Body of pancreas (tissue), 4 donors: ENCODE measurements at places on chromosomes 12 and 14.

DNA sequence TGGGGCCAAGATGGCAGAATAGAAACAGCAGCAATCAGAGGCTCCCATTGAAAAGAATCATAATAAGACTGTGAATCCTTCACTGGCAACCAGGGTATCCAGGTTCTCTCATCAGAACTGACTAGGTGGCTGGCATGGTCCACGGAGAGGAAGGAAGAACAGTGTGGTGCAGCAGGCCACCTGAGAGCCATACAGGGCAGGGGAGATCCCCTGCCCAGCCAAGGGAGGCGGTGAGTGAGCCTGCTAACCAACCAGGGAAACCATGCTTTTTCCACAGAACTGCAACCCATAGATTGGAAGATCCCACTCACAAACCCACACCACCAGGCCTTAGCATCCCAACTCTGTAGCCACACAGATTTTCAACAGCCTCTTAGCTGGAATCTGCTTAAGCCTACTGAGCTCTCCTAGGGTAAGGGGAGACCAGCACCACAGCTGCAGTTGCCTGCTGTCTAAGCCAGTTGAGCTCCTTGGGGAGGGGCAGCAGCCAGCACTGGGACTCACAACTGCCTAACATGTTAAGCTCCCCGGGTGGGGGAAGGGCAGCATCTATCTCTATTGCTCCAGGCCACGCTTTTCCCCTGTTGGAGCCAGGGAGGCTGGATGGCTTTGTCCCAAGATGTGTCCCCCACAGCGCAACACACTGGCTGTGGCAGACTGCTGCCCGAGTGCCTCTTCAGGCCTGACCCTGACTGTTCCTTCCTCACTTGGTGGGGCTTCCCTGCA, 342.6 kb upstream of the CCDC196 start:
- no peak for DNase-seq

DNA sequence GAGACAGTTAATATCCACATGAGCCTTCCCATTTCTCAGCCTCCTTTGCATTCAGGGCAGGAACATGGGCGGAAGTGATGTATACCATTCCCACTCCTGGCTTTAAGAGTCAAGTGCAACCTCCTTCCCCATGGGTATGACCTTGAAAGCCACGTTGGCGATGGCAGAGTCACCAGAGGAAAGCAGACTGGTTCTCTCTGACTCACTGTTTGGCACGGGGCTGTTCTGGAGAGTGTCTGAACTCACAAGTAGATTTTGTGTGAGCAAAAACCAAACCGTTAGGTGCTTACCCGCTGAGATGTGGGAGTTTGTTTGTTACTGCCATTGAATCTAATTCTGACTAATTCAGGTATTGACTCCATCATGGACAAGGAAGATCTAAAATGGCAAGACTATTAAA, 36.7 kb upstream of the PZP start:
- peak; percentile 56 for DNase-seq

- no peak for DNase-seq
Measured at GRCh38 chr14:93727039-93727740, 61.1 kb downstream of the PRIMA1 start.

GRCh38 chr12:94074980-94075629, 73.3 kb upstream of the PLXNC1 start:
- DNase-seq: peak; percentile 38

DNA sequence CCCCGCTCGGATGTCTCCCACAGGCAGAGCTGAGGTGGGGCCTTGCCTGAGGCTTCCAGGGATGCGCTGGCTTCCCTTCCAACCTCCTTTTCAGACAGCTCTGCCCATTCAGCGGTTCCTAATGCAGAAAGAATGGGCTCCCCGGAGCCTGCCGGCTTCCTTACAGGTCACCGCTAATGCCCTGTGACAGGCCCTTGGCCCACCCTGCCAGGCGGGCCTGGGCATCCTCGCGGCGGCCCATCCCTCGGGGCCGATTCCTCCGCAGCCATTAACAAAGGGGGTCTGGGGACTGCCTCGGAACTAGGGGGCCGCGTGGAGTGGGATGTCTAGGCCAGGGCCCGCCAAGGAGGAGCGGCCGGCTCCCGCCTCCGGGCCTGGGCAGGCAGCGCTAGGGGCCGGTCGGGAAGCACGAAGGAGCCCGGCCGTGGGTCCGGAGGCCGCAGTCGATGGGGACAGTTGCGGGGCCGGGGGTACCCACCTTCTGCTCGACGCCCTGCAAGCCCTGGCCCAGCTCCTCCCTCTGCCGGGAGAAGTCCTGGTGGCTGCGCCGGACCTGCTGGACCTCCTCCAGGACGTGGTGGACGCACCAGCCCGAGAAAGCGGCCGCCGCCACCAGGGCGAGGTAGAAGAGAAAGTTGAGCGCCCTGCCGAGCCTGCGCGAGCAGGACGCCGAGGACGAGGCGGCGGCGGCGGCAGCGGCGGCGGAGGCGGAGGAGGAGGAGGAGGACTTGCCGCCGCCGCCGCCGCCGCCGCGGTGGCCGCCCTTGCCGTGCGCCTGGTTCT, 738 bp downstream of the CKAP4 start:
- peak; percentile 77 for DNase-seq

- DNase-seq: no peak
Measured at GRCh38 chr14:22010545-22011252, 337.1 kb upstream of the OR4E1 start.

GRCh38 chr12:54364413-54364812, at the start of gene GPR84:
GPR84 (minus strand) TSS chr12:54364486; CDS start chr12:54363851, 635 bp downstream.
- DNase-seq: no peak

DNA sequence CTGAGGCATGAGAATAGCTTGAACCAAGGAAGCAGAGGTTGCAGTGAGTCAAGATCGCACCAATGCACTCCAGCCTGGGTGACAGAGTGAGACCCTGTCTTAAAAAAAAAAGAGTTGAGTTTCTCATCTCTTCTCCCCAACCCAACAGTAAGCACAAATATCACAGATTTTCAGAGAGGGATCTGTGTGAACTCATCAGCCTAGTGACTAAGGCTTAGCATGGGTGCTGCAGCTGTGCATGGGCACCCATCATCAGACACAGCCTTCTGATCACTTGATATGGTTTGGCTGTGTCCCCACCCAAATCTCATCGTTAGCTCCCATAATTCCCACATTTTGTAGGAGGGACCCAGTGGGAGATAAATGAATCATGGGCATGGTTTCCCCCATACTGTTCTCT, 298.9 kb downstream of the PCNX1 start:
- DNase-seq: no peak

DNA sequence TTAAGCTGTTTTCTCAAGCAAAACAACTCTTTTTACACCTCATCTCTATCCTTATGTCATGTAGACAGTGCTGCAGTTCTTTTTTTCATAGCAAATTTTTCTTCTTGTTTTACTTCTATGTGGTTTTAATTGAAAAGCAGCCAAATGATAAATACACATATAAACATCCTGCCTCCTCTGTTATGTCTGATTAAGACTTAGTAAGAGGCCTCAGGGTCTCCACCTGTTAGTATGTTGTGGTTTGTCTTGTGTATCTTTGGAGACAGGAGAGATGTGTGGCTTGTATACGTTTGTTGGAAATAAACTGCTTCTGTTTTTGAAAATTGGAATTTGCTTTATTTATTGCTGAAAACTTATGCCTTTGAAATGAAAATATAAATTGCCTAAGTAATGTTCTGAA, 32.0 kb downstream of the PEX5 start:
- DNase-seq: no peak

GRCh38 chr14:75440733-75441477, 13.1 kb downstream of the JDP2 start:
- peak; percentile 79 for DNase-seq

DNA sequence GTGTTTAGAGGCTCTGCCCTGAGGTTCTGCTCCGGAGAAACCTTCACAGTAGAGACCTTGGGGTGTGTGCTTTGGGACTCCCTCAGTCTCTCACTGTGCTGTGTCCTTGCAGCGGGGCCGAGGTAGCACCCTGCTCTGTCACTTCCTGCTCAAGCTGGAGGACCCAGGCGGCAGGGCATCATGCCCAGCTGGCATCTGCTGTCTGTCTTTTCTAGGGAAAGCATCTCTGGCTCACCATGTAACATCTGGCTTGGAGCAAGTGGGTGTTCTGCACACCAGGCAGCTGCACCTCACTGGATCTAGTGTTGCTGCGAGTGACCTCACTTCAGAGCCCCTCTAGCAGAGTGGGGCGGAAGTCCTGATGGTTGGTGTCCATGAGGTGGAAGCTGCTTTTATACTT, 124.5 kb downstream of the ESRRB start:
- no peak for DNase-seq

GRCh38 chr14:98984719-98985041, 287.3 kb downstream of the BCL11B start:
- no peak for DNase-seq

GRCh38 chr12:104694161-104694560, 237.4 kb downstream of the CHST11 start:
- no peak for DNase-seq

DNA sequence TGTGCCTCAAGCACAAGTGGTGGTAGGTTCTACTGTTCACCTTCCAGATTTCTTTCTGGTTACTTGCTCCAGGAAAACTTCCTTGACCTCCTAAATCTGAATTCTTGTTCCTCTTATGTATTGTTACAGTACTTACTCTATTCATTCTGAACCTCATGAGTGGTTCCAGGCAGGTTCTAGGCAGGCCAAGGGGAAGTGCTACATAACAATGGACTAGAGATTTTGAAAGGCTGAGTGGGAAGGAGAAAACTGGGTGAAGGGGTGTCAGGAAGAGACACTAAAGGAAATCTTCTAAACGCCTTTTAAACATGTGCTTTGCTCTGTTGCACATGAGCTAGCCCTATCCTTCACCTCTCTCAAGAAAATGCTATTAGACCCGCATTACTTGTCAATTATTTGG, 1.6 kb downstream of the YARS2 start:
- no peak for DNase-seq

- DNase-seq: no peak
Measured at GRCh38 chr12:132729541-132730320, 19.1 kb downstream of the PGAM5 start.

GRCh38 chr14:67392123-67392522, 19.8 kb downstream of the PLEK2 start:
- no peak for DNase-seq

GRCh38 chr14:37583358-37584210, 11.5 kb downstream of the FOXA1 start:
- DNase-seq: no peak

DNA sequence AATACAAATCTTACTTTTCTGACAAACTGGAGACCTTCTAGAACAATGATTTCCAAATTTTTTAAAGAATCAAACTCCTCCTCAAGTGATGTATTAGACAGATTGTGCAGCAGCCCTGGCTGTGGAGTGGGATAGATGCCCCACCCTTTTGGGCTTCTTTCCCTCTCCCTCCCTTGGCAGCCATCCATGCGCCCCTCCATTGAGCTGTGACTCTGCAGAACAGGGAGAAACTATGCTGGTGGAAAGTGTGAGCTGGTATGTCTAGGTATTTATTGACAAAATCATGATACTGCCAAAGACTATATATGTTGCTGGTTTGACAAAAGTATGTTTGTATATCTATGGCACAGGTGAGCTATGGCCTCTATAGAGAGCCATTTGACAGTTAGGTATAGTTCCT, 138.5 kb downstream of the KTN1 start:
- no peak for DNase-seq

- DNase-seq: no peak
Measured at GRCh38 chr14:98908050-98908449, 363.9 kb downstream of the BCL11B start.

- no peak for DNase-seq
Measured at GRCh38 chr12:96215919-96216273, 21.7 kb downstream of the ELK3 start.

DNA sequence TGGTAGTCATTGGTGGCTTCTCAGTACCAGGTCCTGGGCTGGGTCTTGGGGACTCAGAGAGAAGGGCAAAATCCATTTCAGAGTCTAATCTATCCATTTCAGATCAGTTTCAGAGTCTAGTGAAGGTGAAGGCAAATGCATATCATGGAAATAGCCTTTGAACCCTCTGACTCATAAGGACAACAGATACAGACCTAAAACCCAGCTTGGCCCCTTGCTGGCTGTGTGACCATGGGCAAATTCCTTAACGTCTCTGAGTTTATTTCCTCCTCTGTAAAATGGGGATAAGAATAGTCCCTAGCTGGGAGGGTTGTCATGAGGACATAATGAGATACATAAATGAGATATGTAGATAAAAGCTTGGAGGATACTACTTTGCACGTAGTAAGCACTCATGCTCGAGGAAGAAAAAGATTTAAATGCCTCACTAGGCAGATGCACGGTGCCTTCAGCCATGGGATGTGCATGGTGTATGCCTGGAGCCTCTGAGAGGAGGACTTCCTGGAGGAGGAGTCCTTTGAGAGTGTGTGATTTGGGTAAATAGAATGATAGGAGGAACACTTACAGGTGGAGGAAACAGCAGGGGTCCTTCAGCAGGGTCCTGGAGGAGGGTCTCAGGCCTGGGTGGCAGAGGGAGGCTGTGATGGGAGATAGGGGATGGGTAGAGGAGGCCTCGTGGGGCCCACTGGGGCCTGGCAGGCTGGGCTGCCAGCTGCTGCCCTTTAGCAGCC, 8.0 kb downstream of the DTX1 start:
- no peak for DNase-seq

- DNase-seq: no peak
Measured at GRCh38 chr12:117073611-117074010, 25.6 kb downstream of the TESC start.

DNA sequence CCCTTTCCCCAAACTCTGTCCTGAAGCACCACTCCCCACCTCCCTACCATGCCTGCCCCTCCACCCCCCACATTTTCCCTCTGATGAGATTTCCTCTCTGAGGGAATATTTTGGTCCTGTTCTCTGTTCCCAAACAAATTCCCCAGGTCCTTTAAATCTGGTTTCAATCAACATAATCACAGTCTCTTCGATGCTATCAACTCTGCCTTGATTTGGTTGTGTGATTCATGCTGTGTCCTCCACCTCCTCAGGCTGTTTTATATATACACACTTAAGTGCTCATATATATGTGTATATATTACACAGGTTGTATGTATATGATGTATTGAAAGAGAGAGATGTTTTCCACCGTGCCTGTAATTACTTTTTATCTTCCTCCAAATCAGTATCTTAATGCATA, 36.0 kb downstream of the NTF3 start:
- DNase-seq: no peak

GRCh38 chr12:117033382-117034221, 65.6 kb downstream of the TESC start:
- peak; percentile 85 for DNase-seq

GRCh38 chr12:94245631-94246383, 97.4 kb downstream of the PLXNC1 start:
- DNase-seq: no peak

GRCh38 chr12:71201136-71201679, 43.4 kb upstream of the TSPAN8 start:
- no peak for DNase-seq

GRCh38 chr12:113762882-113763816, 203.0 kb downstream of the RBM19 start:
- no peak for DNase-seq

DNA sequence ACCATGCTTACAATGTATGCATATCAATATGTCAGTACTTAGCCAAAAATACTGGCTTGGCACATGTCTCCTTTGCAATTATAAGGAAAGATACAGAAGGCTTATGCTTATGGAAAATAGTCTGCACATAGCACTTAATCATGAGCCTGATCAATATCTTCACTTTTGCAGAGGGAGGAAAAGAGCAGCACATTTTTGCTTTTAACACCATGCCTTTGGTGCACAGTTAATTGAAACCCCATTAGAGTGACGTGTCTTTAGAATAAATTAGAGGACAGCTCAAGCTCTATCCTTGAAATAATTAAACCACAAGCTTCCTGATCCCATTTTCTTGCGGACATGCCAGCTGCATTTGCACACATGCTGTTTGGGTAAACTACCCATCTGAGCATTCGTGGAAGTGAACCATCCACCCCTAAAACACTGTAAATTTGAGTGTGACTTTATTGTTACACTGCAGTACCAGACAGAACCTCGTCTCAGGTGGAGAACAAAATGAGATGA, 839.9 kb upstream of the MGAT4C start:
- DNase-seq: no peak
